ENCODE measurements at places on chromosomes 4 and X.

DNA sequence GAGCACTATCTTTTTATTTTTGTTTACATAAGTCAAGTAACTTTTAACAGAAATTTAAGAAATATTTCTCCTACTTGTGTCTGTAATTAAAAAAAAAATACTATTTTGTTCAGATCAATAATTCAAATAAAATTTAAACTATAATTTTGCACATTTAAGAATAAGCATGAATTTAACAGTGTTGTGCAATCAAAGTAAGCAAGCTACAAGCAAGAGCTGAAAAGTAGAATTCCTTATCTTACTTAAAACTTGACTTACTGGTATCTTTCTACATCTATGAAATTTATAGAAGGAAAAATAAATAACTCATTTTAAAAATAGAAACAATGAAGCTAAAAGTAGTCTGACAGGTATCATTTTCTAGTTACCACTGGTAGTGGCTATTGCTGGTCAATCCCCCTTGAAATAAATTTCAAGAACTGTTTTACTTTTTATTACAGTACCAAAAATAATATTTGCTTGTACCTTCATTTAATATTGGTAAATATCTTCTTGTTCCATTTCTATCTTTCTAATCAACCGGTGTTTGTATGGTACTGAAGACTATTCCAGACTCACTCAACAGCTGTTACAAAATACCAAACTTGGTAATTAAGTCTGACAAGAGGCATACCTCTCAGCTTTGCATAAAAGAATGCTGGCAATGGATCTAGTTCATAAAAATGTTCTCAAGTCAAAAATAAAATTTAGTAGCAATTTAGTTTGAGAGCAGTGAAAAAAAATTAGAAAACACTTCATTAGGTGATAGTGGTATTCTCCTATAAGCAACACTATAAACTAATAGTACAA, 62.2 kb downstream of the NOCT start:
- no peak for DNase-seq

DNA sequence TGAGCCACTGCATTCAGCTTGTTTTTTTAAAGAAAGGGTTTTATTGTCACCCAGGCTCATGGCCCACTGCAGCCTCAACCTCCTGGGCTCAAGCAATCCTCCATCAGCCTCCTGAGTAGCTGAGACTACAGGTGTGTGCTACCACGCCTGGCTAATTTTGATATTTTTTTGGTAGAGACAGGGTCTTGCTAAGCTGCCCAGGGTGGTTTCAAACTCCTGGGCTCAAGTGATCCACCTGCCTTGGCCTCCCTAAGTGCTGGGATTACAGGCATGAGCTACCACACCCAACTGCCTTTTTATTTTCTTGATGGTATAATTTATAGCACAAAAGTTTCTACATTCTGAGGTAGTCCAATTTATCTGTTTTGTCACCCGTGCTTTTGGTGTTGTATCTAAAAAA, 38.9 kb downstream of the SAT1 start:
- DNase-seq: no peak

GRCh38 chr4:170398218-170398617, 308.5 kb upstream of the AADAT start:
- no peak for DNase-seq

GRCh38 chr4:86389664-86390063, 29.8 kb upstream of the MAPK10 start:
- no peak for DNase-seq

- DNase-seq: no peak
Observed at GRCh38 chr4:160044693-160045092, 941.8 kb downstream of the RAPGEF2 start.

DNA sequence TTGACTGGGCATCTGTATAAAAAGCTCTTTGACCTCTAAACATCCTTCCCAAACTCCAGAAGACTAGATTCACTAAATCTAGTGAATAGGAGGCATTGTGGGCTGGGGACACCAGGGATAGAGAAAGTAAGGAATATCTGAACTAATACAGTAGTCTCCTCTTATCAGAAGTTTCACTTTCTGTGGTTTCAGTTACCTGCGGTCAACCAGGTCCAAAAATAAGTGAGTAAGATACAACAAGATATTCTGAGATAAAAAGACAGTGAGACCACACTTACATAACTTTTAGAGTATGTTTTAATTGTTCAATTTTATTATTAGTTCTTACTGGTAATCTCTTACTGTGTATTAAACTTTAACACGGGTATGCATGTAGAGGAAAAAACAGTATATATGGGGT, 376.5 kb downstream of the HNRNPD start:
- no peak for DNase-seq

- DNase-seq: no peak
Observed at GRCh38 chr4:646460-646859, 21.1 kb downstream of the PDE6B start.

GRCh38 chr4:96736352-96736889, 896.5 kb downstream of the PDHA2 start:
- no peak for DNase-seq

- DNase-seq: no peak
Observed at GRCh38 chr4:84678976-84679744, 96.2 kb downstream of the CDS1 start.

- DNase-seq: no peak
Observed at GRCh38 chr4:118889312-118889691, 648 bp downstream of the SYNPO2 start.

DNA sequence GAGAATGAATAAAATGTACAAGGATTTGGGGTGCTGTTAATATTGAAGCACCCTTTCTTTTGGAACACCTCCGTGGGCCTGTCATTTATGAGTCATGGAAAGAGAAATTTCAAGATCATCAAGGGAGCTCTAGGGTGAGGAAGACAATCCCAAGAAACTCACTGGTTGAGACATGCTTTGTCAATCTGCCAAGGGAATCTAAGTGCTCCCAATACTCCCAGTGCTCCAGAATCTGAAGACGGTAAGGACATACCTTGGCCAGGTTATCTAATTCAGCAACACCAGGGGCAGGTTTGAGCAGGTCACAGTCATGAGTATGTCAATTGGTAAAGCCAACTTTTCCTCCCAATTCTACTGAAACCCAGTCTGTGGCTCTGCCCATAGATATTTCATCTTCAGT, 556.4 kb upstream of the CPEB2 start:
- DNase-seq: no peak

GRCh38 chrX:22536746-22537304, 264.1 kb downstream of the CBLL2 start:
- DNase-seq: no peak

DNA sequence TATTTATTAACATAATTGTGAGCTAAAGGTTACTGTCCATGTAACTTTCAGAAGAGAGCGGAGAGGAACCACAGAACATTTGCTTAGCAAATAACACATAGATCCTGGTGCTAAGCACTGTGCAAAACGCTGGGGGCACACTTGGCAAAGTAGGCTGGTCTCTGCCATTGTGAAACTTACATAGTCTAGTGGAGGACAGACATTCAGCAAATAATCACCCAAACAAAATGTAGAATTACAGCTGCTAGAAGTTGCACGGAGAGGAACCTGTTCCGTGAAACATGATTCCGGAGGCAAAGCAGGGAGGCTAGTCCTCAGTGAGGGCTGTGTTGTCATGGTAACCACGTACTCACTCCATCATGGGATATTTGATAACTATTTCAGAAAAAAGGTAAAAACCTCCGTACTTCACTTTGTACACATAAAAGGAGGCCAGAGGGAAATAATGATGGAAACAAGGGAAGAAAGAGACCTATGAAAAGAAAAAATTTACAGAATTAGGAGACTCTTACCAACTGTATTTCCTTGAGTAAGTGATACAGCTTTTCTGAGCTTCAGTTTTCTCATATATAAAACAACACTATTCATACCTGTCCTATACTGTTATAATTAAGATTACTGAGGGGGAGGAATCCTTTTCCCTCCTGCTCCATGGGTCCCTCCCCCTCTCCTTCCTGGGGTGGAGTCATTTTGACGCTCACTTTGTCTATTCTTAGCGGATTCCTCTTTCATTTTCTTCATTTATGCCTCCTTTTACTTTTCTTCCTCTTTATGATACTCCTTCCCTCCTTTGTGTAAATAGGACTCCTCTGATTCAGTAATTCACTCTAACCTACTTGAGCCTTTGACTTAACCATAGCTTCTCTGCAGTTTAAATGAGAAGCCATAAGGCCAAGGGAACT, 825 bp upstream of the RASGEF1B start:
- peak; percentile 57 for DNase-seq

DNA sequence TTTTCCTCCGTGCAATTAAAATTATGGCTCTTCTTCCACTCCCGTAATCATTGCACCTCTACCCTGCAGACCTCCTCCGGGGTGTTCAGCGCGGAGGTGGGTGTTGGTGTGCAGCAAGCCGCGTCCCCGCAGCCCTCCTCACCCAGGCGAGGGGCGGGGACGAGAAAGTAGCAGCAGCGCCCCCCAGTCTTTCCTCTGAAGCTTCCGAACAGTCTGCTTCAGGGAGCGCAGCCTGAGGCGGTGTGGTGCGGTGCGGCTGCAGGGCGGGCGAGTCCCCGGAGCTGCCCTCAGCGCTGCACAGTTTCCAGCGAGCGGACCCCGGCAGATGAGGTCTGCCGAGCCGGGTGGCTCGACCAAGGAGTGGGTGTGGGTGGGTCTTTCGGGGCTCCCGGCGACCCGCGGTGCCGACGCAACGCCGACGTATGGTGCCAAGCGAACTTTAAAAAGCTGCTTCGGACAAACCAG, at the start of gene FRAS1:
TSS of gene FRAS1 (plus strand) at position 189 of the 465 bp plus-strand sequence. CDS start 687 bp downstream, outside the sequence.
- DNase-seq: no peak

GRCh38 chr4:72969976-72970375, 99.5 kb downstream of the COX18 start:
- DNase-seq: no peak

- no peak for DNase-seq
Observed at GRCh38 chr4:6926081-6926480, 16.5 kb downstream of the TBC1D14 start.

GRCh38 chr4:26779224-26779623, 81.4 kb upstream of the STIM2 start:
- no peak for DNase-seq

DNA sequence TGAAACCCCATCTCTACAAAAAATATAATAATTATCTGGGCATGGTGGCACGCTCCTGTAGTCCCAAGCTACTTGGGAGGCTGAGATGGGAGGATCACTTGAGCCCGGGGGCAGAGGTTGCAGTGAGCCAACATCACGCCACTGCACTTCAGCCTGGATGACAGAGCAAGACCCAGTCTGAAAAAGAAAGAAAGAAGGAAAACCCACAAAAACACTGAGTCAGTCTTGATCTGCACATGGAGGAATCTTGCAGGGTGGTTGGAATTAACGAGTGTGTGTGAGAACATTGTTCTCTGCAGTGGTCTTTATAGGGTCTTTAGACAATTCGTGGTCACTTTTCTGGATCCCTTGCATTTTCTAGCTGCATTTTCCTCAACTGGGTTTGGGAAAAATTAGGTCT, 23.2 kb downstream of the ADD1 start:
- DNase-seq: no peak

DNA sequence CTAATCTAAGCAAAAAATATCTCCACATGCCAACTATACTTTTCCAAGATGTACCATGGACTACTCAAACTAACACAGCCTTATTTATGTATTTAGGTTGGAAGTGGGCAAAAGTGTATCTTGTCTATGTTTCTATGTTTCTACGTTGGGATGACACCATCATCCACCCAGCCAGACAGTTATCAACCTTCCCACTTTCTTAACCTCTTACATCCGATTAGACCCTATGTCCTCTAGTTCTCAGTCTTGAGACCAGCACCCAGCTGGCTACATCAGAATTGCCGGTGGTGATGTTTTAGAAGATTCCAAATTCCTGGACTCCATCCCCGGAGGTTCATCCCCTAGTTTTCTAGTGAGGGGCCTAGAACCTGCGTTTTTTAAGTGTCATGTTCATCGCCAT, 1.0 kb upstream of the AASDH start:
- DNase-seq: no peak

DNA sequence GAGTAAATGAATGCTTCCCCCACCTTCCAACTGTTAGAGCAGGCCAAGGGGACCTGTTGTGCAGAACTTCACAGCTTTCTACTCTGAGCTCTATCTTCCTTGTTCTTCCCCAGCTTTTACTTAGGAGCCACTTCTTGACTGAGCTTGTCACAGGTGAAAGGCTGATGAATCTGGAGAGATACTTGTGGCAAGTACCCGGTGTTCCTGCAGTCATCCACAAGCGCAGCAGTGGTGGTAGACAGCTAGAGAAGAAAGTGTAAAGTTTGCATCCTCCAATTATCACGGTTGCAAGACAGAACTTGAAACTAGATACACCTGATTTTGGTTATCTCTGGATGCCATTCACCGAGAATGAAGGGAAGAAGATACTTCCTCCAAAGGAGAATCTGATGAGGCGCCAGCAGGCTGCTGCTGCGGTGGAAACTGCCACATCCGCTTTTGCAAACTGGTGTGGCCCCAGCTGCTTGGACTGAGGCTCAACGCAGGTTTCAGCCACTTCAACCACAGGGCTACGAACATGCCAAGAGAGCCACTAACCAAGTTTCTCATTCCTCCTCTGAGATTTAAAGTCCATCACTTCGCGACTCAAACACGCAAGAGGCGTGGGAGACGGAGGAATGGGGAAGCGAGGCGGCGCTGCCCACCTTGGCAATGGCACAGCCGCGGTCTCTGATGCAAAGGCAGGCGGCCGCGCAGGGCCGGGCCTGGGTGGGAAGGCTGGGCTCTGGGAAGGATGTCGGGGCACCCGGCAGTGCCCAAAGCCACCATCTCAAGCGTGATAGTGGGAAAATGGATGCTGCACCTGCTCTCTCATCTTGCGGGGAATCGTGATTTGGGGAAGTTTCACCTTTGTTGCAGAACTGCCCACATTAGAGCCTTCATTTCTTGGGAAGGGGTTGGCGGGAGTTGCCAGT, 1.3 kb upstream of the FHIP1A start:
- DNase-seq: no peak

- DNase-seq: no peak
Observed at GRCh38 chr4:48683784-48684666, 96.1 kb downstream of the FRYL start.

- no peak for DNase-seq
Observed at GRCh38 chrX:115362334-115363095, 73.0 kb downstream of the LUZP4 start.

- peak; percentile 86 for DNase-seq
Observed at GRCh38 chrX:39969099-39969818, 128.5 kb downstream of the BCOR start.

- DNase-seq: no peak
Observed at GRCh38 chr4:112515198-112516065, 548 bp downstream of the NEUROG2 start.

GRCh38 chr4:63211776-63212479, 1197.3 kb downstream of the TECRL start:
- DNase-seq: no peak

GRCh38 chrX:21725496-21725895, 32.4 kb downstream of the SMPX start:
- peak; percentile 36 for DNase-seq

GRCh38 chr4:47224361-47224760, 193.0 kb downstream of the GABRB1 start:
- no peak for DNase-seq
